PC-9 (cell line): ENCODE measurements at places on chromosomes 5 and 9.

DNA sequence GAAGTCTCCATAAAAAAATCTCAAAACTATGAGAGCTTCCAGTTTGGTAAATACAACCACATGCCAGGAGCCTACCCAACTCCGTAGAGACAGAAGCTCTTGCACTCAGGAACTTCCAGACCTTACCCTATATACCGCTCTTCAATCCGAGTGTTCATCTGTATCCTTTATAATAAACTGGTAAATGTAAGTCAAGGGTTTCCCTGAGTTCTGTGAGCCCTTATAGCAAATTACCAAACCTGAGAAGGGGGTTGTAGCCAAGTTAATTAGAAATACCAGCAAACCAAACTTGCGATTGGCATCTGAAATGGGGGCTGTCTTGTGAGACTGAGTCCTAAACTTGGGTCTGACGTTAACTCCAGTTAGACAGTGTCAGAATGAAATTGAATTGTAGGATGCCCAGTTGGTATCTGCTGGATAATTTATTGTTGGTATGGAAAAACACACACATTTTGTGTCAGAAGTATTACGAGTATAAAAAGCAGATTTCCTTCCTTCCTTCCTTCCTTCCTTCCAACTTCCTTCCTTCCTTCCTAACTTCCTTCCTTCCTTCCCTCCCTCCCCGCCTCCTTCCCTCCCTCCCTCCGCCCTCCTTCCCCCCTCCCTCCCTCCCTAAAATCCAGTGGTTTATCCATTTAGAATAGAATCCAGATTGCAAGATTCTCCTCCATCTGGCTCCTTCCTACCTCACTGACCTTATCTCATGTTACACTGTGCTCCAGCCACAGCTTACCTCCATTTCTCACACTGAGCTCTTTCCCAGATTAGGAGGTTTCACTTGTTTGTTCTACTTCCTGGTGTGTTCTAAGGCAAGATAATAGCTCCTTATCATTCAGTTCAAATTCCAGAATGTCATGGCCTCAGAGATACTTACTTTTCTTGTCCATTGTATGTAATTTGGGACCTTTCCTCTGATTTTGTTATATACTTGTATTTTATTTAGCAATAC is 196.7 kb downstream of the WDR70 start:
- H3K27ac ChIP-seq = no peak overlapping the region
- H3K36me3 ChIP-seq = no peaks in the 10 kb centered on the region
- DNase-seq = no peak
- H3K4me3 ChIP-seq = no peak overlapping the region
- H3K27me3 ChIP-seq = no peaks in the 10 kb centered on the region

DNA sequence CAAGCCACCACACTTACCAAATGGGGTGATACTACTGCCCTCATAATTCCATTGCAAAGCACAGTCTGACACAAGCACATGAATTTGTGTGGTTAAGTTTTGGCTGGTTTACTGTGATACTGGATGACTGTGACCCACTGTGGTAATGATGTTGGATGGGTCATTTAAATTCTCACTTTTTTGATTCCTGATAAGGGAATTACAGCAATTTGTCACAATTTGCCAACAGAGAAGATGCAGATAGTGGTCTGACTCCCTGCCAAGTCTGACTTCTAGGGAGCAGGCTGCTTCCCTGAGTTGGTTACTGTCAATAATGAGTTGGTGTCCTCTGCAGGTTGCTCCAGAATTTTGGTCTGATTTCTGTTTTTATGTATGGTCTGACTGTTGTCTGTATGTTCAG is 731.9 kb downstream of the MTRR start:
- H3K4me1 ChIP-seq = no peaks in the 10 kb centered on the region
- no peak for DNase-seq
- peaks cover 56% of the 10 kb centered on the region for H3K27me3 ChIP-seq
- H3K27ac ChIP-seq = no peak overlapping the region
- H3K4me3 ChIP-seq = no peak overlapping the region
- H3K36me3 ChIP-seq = no peaks in the 10 kb centered on the region

DNA sequence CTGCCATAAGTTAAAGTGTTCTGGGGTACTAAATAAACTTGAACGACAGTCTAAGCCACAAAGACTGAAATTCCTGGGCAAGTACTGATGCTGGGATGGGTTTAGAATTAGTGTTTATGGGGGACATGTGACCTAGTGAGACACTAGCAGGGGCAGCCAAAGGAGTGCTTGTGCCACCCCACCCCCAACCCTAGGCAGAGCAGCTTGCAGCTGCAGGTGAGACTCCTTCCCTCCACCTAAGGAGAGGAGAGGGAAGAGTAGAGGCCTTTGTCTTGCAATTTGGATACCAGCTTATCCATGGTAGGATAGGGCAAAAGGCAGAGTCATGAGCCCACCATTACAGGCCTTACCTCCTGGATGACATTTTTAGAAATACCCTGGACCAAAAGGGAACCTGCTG is 28.7 kb upstream of the PDE4D start:
- H3K27ac ChIP-seq = no peak overlapping the region
- no peak overlapping the region for H3K4me3 ChIP-seq
- no peaks in the 10 kb centered on the region for H3K36me3 ChIP-seq
- DNase-seq = no peak

- no peak overlapping the region for H3K27ac ChIP-seq
- H3K4me3 ChIP-seq = no peak overlapping the region
- DNase-seq = no peak
- H3K27me3 ChIP-seq = no peaks in the 10 kb centered on the region
- H3K36me3 ChIP-seq = no peaks in the 10 kb centered on the region
These were observed 562.7 kb upstream of the DMAC1 start for GRCh38 chr9:8362250-8362649.

DNA sequence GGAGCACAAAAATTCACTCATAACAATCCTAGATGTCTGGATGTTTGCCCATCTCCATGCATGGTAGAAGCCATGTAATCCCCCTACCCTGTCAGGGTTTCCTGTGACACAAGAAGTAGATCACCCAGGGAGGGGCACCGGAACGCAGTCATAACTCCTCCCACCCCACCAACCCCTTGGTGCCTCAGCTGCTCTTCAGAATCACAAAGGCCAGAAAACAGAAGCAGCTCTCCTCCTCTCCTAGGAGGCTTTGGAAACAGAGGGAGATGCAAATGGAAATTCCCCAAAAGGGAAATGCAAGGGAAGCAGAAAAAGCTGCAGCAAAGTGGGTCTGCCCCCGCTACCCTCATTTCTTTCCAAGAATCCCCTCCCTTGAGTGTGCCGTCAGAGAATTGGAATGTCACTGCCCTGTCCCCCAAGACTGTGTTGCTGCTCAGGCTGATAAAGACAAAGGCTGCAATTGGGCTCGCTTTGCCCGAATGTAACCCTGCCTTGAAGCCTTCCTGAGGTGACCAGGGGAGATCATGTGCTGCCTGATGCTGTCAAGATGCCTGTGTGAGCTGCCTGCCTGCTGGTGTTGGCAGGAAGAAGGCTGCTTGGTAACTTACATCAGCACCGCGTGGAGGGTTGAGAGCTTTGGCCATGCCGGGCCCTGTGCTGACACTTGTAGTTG is 65.5 kb upstream of the ABCA1 start:
- H3K4me3 ChIP-seq = no peak overlapping the region
- H3K36me3 ChIP-seq = no peaks in the 10 kb centered on the region
- H3K4me1 ChIP-seq = peaks cover 51% of the 10 kb centered on the region
- no peaks in the 10 kb centered on the region for H3K27me3 ChIP-seq
- H3K27ac ChIP-seq = peak overlapping the region; percentile 99
- peak; percentile 83 for DNase-seq

GRCh38 chr5:7372399-7372798 is 23.5 kb upstream of the ADCY2 start:
- peaks cover 18% of the 10 kb centered on the region; the same call in 1 of the 2 replicates for H3K27me3 ChIP-seq
- no peak for DNase-seq
- no peaks in the 10 kb centered on the region for H3K36me3 ChIP-seq
- no peak overlapping the region for H3K27ac ChIP-seq
- no peak overlapping the region for H3K4me3 ChIP-seq
- no peaks in the 10 kb centered on the region for H3K4me1 ChIP-seq

DNA sequence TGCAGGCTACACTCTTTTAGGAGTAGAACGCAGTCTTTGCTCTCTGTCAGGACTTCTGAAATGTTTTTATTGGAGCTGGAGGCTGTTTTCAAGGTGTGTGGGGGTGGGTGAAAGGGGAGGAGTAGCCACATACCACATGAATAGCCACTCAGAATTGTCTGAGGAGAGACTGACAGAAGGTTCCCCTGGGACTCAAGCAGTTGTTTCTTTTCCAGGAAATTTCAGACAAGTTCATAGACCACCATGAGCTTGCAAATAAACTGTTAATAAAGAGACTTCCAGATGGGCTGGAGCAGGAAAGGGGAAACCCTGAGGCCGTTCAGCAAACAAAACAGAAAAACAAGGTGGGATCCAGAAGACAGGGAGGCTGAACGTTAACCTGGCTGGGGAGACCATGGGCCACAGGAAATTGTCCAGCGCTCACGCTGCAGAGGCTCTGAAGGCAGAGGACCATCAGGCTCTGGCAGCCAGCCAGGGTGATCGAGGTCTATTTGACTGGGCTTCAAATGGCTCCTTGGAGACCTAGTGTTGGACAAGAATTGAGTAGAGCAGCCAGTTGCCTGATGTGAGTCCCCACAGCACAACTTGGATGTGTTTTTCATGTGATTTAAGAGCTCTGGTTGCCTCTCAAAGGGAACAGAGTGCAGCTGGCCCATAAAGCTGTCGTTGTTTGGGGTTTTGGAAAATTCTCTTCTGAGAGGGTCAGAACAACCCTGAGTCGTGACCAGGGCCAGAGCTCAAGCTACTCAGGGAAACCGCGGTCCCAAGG is 159.2 kb upstream of the RAI14 start:
- no peaks in the 10 kb centered on the region for H3K27me3 ChIP-seq
- peaks cover 32% of the 10 kb centered on the region for H3K4me1 ChIP-seq
- no peak for DNase-seq

- H3K36me3 ChIP-seq = no peaks in the 10 kb centered on the region
- no peak overlapping the region for H3K4me3 ChIP-seq
- DNase-seq = no peak
- H3K27me3 ChIP-seq = no peaks in the 10 kb centered on the region
These were observed 476.6 kb upstream of the SGCD start for GRCh38 chr5:155850370-155850769.

DNA sequence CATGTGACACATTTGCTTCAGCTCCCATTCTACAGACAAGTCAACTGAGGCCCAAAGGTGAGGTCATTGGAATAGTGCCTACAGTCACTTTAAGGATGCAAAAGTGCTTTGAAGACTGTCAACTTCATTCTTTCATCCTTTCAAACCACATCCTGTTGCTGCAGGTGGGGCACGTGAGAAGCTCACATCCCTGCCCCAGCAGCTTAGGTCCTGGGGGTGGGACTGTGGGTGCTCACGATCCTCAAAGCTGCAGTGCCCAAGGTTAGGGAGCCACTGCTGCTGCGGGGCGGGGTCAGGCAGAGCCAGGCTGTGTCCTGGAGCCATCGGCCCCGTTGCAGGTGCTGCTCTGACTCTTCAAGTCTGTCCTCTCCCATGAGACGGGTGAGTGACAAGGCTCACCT is 57.9 kb upstream of the IER5L start:
- H3K4me1 ChIP-seq = peaks cover 11% of the 10 kb centered on the region
- no peaks in the 10 kb centered on the region for H3K36me3 ChIP-seq
- no peak overlapping the region for H3K4me3 ChIP-seq
- no peak for DNase-seq

DNA sequence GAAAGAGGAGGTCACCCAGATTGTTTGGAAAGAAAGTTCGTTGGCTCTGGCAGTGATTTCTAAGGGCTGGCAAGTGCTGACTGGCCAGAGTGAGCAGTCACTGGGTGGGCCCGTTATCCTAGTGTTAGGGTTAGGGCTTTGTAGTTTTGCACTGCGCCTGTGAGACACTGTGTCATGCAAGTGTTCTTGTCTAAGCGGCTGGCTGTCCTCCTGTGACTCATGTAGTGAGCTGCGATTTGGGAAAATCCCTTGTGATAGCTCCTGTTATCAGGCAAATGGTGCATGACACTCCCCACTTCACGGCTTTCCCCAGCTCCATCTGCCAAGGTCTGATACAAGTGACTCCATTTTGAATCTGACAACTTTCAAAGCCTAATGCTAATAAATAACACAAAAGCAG is 526.0 kb upstream of the ADAMTS16 start:
- H3K36me3 ChIP-seq = no peaks in the 10 kb centered on the region
- no peak overlapping the region for H3K4me3 ChIP-seq
- H3K27ac ChIP-seq = no peak overlapping the region
- no peaks in the 10 kb centered on the region for H3K4me1 ChIP-seq

- H3K4me1 ChIP-seq = peaks cover 39% of the 10 kb centered on the region
- H3K4me3 ChIP-seq = no peak overlapping the region
- DNase-seq = no peak
- no peak overlapping the region for H3K27ac ChIP-seq
- H3K27me3 ChIP-seq = no peaks in the 10 kb centered on the region
These were observed 174.0 kb downstream of the GDNF start for GRCh38 chr5:37665889-37666288.

GRCh38 chr5:84059672-84060071 is 325.0 kb downstream of the EDIL3 start:
- H3K27me3 ChIP-seq = no peaks in the 10 kb centered on the region
- peak; percentile 43 for DNase-seq
- H3K36me3 ChIP-seq = no peaks in the 10 kb centered on the region
- H3K4me1 ChIP-seq = no peaks in the 10 kb centered on the region
- no peak overlapping the region for H3K27ac ChIP-seq

GRCh38 chr5:57695179-57695578 is 212.6 kb upstream of the ACTBL2 start:
- H3K27me3 ChIP-seq = no peaks in the 10 kb centered on the region
- H3K27ac ChIP-seq = no peak overlapping the region
- H3K4me1 ChIP-seq = peaks cover 38% of the 10 kb centered on the region
- H3K4me3 ChIP-seq = no peak overlapping the region
- peak; percentile 23 for DNase-seq
- no peaks in the 10 kb centered on the region; the same call in 1 of the 2 replicates for H3K36me3 ChIP-seq

DNA sequence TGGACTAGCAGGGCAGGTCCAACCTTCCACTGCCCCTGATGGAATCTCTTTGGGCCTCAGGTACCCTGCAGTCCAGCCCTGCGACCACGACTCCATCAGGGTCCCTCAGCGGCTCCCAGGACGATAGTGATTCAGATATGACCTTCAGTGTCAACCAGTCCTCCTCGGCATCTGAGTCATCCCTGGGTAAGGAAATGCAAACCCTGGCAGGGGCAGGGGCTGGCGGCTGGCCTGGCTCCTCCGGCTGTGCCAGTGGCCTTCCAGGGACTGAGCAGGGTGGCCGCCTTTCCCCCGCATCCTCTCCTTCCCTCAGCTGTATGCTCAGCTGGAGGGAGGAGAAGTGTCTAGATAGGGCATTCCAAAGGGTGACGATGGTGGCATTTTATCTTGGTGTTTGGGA is 45.0 kb downstream of the NEURL1B start:
- no peaks in the 10 kb centered on the region for H3K27me3 ChIP-seq
- H3K27ac ChIP-seq = no peak overlapping the region
- no peak for DNase-seq
- H3K4me3 ChIP-seq = no peak overlapping the region
- H3K36me3 ChIP-seq = no peaks in the 10 kb centered on the region

GRCh38 chr5:163916861-163917260 is 411.4 kb downstream of the MAT2B start:
- H3K36me3 ChIP-seq = no peaks in the 10 kb centered on the region
- no peak overlapping the region for H3K4me3 ChIP-seq
- no peak for DNase-seq
